ENCODE measurements at places on chromosomes 2 and 18. TPM values are rescaled to one million over a fixed set of nuclear protein-coding genes. Genes with fewer than 3 reads are reported as not detected.

DNA sequence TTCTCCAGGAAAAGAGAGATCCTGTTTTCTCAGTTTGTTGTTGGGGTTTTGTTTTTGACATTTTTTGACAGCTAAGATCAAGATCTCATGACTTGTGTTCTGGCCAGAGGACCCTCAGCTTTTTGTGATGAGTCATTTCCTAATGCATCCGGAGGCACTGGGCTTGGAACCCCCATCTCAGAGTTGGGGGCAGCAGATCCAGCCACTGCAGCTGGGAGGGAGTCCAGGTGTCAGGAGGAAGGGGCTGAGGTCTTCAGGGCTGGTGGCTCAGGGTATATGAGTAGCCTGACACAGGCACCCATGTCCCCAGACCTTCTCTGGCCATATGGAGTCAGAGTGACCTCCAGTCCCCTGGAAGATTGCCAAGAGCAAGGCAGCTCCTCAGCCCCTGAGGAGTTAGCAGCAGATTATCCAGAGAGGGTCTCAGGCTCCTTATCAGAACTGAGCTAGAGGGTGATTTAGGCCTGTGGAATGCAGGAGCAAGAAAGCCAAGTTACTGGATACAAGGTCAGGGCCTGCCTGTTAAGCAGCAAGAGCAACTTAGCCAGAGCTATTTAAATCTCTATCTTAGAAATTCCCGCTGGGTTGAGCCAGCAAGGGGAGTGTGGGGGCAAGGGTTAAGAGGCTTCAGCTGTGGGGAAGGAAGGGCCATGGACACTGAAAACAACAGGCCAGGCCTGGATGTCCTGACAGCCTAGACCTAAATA is 62.4 kb downstream of the TANC1 start:
- peak; percentile 43 for DNase-seq

DNA sequence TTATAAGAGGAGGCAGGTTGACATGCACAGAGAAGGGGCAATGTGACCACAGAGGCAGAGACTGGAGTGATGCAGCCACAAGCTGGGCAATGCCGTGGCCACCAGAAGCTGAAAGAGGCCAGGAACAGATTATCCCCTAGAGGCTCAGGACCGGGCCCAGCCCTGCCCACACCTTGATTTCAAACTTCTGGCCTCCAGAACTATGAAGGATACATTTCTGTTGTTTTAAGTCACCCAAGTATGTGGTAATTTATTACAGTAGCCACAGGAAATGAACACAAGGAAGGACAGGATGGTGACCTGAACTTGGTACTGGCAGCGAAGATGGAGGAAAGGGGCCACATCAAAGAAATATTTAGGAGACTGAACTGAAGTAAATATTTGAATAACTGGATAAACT is 66.8 kb upstream of the RIOK3 start:
- no peak for DNase-seq

DNA sequence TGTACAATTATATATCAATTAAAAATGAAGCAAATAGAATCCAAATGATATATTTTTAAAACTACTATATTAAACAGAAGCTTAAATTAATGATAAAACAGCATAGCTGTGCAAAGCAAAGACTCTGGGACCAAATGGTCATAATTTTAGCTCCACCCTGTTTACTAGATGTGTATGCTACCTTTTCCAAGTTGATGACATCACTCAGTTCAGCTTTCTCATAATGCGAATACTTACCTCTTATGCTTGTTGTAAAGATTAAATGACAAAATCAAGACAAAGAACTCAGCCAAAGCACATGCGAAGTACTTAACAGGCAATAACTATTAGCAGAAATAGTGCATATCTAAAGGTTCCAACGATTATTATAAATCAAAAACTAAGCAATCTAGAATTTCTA is 51.6 kb downstream of the LNPK start:
- DNase-seq: no peak

DNA sequence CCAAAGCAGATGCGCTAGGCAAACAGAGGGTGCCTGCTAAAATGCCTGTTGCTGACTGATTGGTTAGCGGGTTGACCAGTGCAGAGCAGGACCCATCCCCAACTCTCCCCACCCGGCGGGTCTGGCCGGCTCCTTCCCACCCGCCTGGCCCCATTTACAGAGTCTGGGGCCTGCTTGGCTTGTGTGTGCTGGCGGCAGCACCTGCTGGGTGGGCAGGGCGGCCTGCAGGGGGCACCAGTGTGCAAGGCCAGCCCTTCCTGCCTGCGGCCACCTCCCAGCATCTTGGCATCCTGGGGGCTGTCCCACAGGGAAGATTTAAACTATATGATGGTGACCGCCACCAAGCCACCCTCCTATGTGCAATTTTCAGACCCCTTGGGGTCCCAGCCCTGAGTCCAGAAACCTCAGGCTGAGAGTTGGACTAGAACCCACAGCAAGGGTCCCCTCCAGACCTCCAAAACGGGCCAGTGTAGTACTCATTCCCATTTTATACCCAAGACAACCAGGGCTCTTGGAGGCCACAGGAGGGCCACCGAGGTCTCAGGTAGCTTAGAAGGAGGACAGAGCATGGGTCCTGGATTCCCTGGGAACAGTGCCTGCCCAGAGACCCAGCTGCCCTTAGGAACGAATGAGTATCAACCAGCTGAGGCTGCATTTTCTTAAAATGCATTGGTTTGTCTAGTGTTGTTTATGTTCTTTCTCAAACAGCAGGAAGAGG is 173.6 kb downstream of the SMAD7 start:
- peak; percentile 87 for DNase-seq

The IL1R1 gene
- total RNA-seq: 0.46 TPM

GRCh38 chr2:47719099-47719498 is 63.8 kb upstream of the MSH6 start:
- no peak for DNase-seq

The TMEM247 gene
- not detected for total RNA-seq

DNA sequence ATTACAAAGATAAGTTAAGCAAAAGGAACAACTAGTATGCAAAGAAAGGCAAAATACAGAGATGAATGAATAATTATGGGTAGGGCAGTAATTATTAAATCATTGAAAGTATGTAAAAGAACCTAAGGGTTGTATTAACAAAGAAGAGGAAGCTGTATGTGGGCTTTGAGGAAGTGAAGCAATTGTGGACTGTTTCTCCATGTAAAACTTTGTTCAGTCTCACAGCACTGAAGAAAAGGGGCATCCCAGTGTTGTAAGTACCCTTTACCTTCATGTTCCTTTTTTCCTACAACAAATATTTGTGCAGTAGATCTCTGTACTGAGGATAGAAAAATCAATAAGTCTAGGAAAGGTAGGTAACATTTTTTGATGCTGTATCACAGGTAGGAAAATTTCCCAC is 388.7 kb upstream of the NRP2 start:
- DNase-seq: no peak

The GPAT2 gene
- 0.63 TPM for total RNA-seq

The ANKRD12 gene
- 40.9 TPM for total RNA-seq

- DNase-seq: no peak
Observed at GRCh38 chr2:42842466-42842865, 50.1 kb upstream of the HAAO start.

The UPP2 gene
- not detected for total RNA-seq

DNA sequence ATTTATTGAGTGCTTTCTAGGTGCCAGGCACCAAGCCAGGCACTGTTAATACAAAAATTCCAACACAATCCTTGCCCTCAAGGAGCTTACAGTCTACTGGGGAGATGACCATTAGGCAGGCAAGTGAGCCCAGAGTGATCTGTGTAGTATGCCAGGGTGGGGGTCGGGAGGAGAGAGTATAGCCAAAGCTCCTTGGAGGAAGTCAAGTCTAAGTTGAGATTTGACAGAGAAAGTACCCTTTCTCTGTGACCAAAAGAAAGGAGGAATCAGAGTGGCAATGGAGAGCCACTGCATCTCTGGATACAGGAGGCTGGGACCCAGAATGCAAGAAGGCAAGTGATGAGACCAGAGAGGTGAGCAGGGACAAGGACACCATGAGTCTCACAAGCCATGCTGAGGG is 7.5 kb downstream of the ANKRD53 start:
- DNase-seq: no peak

GRCh38 chr18:2102022-2102421 is 469.3 kb downstream of the METTL4 start:
- no peak for DNase-seq

GRCh38 chr2:23323198-23323916 is 61.6 kb upstream of the KLHL29 start:
- no peak for DNase-seq

- no peak for DNase-seq
Observed at GRCh38 chr2:173216668-173217067, 138.0 kb upstream of the CDCA7 start.

GRCh38 chr2:191051177-191051576 is 37.2 kb upstream of the STAT1 start:
- DNase-seq: no peak

The ICA1L gene
- 3.4 TPM for total RNA-seq

The CDH19 gene
- not detected for total RNA-seq

The SCN3A gene
- not detected for total RNA-seq

DNA sequence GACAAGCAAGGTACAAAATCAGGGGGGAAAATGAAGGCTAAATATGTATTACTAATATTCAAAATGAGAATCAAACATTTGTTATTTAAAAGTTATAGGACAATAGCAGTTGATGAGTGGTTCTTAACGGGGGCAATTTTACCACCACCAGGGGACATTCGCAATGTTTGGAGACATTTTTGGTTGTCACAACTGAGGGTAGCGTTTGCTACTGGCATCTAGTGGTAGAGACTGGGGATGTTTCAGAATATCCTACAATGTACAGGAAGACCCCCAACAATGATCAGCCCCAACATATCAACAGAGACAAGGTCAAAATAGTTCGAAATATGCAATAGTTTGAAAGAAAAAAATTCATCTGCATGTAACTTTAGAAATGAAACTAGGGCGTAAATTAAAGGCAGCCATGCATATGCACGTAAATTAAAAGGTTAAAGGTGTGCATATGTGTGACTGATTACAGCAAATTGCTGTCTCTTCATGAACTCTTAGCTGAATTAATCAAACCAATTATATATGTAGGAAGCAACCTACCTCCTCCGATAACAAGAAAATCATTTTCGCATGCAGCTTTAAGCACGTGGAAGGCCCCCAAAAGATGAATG is 61.2 kb upstream of the CUL3 start:
- no peak for DNase-seq

The MFF gene
- 86.8 TPM for total RNA-seq

GRCh38 chr2:178280244-178280852 is 86.0 kb downstream of the OSBPL6 start:
- no peak for DNase-seq

The CCDC74A gene
- 14.9 TPM for total RNA-seq

DNA sequence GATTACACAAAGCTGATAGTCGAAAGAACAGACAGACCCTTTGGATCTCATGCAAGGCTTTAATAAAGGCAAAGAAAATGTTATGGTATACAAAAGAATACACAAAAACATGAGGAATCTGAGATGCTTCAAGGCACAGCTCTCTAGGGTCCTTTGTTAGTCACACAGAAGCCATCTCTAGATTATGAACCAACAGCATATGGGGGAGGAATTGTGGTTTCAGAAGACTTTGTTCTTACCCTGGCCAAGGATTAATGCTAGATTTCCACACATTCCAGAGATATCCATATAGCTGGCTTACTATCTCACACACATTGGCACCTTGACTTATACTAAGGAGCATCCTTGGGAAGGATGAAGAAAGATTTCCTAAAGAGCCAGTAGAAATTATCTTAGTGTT is 206.1 kb downstream of the GULP1 start:
- no peak for DNase-seq

DNA sequence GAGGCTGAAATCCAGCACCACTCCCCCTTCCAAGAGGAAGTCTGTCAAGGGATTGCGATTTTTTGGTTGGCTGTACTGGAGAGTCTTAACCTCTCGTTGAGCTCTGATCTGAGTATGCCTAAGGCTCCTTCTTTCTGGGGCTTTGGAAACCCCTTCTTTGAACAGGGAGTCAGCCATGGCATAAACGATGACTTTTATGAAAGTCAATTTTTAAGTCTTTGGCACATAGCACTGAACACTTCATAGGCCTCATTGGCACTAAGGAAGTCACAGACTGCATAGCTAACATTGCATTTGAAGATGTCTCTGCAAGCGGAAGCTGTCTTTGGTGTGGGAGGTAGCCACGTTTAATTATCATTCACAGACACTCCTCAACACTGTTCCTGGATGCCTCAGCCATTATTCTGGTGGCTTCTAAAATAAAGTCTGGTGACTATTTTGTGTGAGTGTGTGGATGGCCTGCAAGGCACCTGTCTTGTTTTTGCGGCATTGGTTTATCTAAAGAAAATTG is 148.2 kb upstream of the NCK2 start:
- no peak for DNase-seq

GRCh38 chr2:172969166-172969565 is 106.5 kb upstream of the MAP3K20 start:
- DNase-seq: no peak

GRCh38 chr2:215410932-215411285 is 25.0 kb downstream of the FN1 start:
- DNase-seq: no peak

GRCh38 chr2:60962528-60962927 is 55.0 kb upstream of the PEX13 start:
- no peak for DNase-seq

DNA sequence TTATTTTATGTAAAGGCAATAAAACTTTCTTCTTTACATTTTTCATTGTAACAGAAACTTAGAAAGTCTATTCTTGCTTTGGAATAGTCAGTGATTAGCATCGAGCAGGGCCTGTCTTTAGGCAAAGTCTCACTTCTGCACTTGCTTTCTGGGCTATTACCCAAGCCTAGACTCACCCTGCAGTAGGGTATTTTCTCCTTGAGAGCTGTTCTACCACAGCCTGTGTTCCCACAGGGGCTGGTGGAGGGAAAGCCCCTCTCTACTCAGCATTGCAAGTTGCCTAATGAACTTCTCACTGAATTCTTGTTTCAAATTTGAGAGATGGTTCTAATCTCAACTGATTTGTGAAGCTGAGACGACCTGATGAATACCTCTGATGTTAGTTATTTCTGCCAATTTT is 111.7 kb upstream of the KLHL14 start:
- no peak for DNase-seq

- no peak for DNase-seq
Observed at GRCh38 chr2:206028101-206028500, 57.9 kb downstream of the INO80D start.

The OTOS gene
- total RNA-seq: not detected

GRCh38 chr2:108449410-108450130 is 564 bp downstream of the GCC2 start:
- DNase-seq: no peak

- DNase-seq: no peak
Observed at GRCh38 chr2:195561116-195561921, 95.7 kb upstream of the SLC39A10 start.

DNA sequence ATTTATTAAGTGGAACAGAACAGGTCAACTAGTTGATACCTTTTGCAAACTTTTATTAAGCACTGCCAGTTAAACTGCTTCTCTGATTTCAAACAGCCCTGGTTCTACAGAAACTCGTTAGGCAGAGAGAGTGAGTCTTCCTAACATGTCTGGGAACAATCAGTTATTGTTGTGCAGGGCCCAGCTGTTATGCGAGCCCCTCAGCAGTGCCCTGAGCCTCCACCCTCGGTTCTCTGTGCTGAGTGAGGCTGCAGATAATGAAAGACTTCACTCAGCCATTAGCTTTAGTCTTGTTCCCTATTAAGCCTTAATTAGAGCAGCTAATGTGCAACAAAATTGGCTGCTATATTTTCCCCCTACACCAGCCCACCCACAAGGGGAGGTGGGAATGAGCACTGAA is 39.6 kb downstream of the KCTD18 start:
- DNase-seq: no peak

All from H1 (cell line).